NCI-H187 treated with DMSO at 0.1 percent for 48 hours (cell line): ENCODE measurements at places on chromosomes 11 and 22.

DNA sequence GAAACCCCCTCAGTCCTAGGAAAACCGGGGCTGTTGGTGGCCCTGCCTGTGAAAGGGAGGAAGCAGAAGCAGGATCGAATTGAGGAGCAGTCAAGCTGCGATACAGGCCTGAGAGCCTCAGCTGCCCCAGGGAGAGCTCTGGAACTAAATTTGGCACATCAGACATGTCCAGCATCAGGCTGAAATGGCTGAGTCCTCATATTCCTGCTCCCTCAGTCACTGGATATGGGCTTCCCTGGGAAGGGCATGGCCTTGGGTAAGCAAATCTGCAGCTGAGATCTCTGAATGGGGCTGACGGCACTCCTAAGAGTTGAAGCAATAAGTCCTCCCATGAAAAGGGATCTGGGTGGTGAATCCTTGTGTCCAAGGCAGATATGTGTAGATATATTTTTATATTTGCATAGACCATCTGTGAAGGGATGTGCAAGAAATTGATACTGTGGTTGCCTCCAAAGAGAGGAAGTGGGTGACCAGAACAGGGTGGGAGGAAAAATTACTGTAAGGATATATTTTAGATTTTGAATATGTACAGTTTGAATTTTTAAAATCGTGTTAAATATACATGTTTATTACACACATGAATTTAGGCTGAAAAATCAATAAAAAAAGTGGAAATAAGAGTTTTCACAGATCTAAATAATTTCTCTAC lies 45.5 kb downstream of the APIP start:
- DNase-seq, result no peak

- DNase-seq, result no peak
Observed at GRCh38 chr11:44718612-44719390, 8.0 kb upstream of the TSPAN18 start.

GRCh38 chr11:70422692-70423522 lies 24.6 kb downstream of the CTTN start:
- DNase-seq, result no peak

DNA sequence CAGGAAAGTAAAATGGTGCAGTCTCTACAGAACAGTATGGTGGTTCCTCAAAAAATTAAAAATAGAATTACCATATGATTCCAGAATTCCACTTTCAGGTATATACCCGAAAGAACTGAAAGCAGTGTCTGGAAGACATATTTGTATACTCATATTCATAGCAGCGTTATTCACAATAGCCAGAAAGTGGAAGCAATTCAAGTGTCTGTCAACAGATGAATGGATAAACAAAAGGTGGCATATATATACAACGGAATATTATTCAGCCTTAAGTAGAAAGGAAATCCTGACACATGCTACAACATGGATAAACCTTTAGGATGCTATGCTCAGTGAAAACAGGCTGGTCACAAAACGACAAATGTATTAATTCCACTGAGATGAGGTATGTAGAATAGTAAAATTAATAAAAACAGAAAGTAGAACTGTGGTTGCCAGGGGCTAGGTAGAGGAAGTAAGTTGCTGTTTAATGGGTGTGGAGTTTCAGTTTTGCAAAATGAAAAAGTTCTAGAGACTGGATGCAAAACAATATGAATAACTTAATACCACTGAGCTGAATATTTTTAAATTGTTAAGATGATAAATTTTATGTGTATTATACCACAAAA lies 14.5 kb downstream of the SAA1 start:
- DNase-seq, result no peak

GRCh38 chr11:123505546-123506299 lies 75.7 kb downstream of the GRAMD1B start:
- DNase-seq, result no peak

GRCh38 chr11:114606003-114606801 lies 10.6 kb upstream of the NXPE4 start:
- DNase-seq, result no peak

DNA sequence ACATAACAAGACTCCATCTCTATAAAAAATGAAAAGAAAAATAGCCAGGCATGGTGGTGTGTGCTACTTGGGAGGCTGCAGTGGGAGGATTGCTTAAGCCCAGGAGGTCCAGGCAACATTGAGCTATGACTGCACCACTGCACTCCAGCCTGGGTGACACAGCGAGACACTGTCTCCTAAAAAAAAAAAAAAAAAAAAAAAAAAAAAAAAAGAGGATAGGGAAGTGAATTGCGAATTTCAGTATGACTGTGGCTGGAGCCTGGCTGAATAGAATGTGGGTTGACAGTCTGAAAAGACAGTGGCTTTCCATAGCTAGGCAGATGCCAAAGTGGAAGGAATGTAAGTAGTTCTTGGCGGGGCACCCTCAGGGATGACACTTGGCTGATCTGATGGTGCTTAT lies 6.4 kb upstream of the LDHAL6A start:
- no peak for DNase-seq

DNA sequence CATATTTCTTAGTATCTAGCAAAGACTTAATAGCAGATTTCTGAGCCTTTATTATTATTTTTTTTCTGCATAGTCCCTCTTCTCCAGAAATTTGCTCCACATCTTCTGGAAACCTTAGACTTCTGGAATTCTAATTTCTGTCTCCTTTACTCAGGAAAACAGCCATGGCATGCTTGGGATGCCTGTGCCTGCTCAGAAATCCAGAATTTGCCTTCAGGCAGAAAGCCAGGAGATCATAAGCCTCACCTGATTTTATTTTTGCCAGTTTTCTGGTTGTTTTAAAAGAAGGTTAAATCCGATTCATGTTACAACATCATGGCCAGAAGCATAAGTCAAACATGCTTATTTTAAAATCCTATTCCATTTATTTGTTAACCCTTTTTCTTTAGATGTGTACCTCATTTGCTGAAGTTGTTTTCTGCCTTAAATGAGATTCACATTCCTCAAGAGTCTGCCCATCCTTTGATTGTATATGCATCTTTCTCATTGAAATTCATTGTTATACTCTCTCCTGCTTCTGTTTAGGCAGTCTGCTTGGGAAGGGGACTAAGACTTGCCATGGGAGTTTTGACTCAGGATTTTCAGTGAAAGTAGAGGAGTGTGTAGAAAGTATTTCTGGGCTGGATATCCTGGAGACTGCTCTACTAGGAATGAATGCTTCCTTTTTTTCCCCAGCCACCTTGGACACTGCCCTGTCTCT lies 37.1 kb downstream of the SIK2 start:
- no peak for DNase-seq

DNA sequence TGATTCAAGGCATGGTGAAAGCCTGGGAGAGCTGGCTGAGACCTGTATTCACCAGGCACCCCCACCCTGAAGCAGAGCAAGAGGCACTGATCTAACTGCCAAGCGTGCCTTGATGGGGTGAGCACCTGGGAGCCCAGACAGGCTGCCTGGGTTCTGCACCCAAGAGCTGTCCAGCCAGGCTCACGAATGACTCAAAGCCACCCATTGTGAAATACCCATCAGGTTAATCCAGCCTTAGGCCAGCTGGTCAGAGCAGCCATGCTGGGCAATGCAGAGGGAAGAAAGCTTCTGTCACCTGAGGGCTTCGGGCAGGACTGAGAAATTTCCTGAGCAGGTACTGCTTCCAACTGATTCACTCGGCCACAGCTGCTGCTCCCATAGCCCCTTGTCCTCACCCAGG lies 22.1 kb downstream of the THOC5 start:
- no peak for DNase-seq

DNA sequence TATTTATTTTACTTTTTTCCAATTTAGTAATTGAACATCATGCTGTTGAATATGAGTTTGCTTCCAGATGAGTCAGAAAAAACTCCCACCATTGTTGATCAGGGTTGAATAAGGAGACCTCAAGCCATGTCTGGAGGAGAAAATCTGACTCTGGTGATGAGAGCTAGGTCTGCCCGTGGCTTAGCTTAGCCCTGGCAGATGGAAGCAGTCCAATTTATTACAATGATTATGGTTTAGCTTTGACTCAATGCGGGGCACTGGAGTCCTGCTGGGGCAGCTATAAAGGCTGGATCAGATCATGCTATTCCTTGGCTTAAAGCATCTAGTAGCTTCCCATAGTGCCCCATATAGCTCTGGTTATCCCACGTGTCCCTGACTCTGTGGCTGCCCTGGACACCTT lies 506.5 kb downstream of the MN1 start:
- DNase-seq, result no peak

GRCh38 chr11:61042961-61043540 lies 59.2 kb upstream of the CD5 start:
- DNase-seq, result no peak

GRCh38 chr11:56917708-56918400 lies 70.9 kb upstream of the OR5AK2 start:
- no peak for DNase-seq

- no peak for DNase-seq
Observed at GRCh38 chr22:23553438-23553837, 26.7 kb downstream of the IGLL1 start.

GRCh38 chr22:35299217-35299672 lies 449 bp upstream of the TOM1 start:
- no peak for DNase-seq

GRCh38 chr11:8793114-8793777 lies 110.7 kb downstream of the RPL27A start:
- DNase-seq, result no peak

GRCh38 chr11:111298413-111299100 lies at the start of gene POU2AF3:
POU2AF3 (plus strand) TSS chr11:111298546; CDS start chr11:111298582, 36 bp downstream.
- DNase-seq, result no peak

GRCh38 chr11:35005141-35005780 lies 88.8 kb downstream of the PDHX start:
- DNase-seq, result no peak

DNA sequence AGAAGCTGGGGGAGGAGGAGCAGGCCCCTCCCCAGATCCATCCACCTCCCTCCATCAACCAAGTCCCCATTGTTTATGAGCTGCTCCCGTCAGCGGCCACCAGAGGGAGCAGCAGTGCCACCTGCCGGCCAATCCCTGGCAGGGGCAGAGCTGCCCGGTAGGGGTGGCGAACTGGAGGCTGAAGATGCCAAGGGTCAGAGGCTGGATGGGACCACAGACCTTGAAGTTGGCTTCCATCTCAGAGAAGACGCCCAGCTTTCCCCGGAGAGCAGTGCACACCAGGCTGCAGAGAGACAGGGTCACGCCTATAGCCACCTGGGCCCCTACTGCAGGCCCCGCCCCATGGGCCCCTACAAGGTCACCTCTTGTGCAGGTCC lies 3.6 kb downstream of the FIBP start:
- DNase-seq, result no peak

DNA sequence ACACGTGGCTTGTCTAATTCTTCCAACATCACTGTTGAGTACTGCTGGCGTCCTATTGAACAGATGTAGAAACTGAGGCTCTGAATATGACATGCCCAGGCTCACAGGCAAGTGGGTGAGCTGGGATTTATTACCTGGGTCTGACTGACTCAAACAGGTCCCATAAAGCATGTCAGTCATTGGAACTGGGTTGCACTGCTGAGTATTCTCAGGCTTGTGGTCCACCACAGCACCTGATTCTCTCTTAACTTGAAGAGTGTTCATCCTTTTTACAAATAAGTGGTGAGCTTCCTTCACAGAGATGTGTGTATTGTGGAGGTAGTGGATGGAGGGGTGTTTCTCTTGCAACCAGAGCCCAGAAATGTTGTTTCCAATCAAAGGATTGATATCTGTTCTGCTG lies 44.5 kb downstream of the SC5D start:
- no peak for DNase-seq

DNA sequence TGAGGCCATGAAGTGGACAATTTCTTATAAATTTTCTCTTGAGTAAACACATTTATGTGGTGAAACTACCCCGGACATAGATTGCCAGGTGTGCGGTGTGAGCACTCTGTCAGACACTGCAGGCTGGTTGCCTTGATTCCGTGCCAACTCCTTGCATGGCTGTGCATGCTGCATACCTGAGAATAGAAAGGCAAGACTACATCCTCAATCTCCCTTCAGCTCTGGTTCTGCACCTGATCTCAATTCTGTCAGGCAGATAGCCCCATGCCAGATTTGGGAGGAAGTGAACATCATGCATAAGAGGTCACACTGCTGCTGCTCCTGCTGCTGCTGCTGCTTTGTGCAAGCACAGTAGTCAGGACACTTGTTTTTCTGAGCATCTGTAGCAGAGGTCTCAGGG lies 42.5 kb upstream of the DEUP1 start:
- DNase-seq, result peak; percentile 87

DNA sequence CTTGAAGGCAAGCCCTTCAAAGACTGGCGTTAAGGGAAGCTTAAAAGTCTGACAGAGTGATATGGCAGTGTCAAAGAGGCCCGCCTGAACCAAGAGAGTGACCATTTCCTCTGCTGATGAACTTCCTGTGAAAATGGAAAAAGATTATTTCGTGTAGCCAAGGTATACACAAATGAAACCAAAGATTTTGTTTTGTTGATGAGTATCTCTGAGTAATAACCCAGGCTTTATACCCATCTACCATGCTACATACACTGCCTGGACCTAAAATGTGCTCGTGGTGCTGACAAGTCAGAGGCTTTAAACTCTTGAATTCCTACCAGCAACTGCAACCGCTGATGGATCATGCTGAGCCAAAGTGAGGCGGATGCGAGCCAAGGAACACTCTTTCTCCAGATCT lies 21.0 kb upstream of the FNBP4 start:
- no peak for DNase-seq

DNA sequence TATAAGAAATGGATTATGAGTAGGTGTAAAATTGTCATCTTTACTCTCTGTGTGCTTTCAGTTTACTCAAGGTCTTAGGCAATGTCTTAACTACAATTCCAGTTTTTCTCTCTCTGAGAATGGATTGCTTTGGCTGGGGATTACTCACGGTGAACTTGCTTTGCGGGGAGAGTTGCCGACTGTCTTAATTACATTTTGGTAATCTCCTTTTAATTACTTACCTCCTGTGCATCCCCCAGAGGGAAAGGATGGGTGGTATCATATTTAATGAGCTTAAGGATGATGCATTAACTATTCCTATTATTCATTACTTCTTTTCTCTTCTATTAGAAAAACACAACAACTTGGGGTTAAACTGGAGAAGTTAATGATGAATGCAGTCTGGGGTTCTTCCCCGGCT lies 159.4 kb downstream of the MPPED1 start:
- no peak for DNase-seq

DNA sequence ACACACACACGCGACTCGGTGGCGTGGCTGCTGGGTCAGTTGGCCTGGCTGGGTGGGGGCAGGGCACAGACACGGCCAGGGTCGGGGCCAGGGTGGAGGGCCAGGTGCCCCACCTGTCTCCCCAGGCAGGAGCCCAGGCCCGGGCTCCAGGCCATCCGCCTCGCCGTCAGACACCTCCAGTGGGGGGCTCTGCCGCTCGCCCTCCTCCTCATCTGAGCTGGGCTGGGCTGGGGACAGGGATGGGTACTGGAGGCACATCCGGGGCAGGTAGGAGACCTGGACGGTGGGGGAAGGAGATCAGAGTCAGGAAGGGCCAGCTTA lies 6.2 kb upstream of the MYBPC3 start:
- no peak for DNase-seq

DNA sequence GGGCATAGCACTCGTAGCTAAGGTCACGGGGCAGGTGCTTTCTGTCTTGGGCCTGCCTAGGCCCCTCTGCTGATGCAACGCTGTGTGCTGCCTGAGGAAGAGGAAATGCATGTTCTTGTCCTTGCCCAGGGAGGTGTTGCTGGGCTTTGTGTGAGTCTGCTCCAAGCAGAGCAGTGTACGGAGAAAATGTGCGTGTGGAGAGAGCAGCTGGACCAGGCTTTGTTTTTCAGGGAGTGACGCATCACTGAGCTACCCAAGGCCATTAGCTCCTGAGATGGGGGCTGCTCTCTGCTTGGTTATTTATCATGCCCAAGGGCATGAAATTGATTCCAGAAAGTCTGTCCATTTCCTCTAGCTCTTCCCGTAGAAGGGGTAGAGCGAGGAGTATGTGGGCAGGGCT lies 82.9 kb upstream of the THY1 start:
- no peak for DNase-seq
